Hypothalamus (tissue), 51 donors: ENCODE measurements at places on chromosomes 16 and 17.

- no peak for DNase-seq
Observed at GRCh38 chr17:9991796-9992195, 86.7 kb upstream of the RCVRN start.

DNA sequence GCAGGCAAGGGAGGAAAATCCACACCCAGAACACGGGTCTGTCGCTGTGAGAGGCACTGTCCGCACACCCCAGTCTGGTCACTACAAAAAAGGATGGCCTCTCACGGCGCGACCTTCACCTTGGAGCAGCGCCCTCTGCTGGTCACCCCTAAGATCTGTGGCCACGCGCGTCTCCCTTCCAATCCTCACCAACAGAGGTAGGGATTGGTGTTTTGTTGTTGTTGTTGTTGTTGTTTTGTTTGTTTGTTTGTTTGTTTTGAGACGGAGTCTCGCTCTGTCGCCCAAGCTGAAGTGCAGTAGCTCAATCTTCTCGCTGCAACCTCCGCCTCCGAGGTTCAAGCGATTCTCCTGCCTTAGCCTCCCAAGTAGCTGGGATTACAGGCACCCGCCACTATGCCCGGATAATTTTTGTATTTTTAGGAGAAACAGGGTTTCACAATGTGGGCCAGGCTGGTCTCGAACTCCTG lies 15.0 kb upstream of the C17orf58 start:
- peak; percentile 3 for DNase-seq

DNA sequence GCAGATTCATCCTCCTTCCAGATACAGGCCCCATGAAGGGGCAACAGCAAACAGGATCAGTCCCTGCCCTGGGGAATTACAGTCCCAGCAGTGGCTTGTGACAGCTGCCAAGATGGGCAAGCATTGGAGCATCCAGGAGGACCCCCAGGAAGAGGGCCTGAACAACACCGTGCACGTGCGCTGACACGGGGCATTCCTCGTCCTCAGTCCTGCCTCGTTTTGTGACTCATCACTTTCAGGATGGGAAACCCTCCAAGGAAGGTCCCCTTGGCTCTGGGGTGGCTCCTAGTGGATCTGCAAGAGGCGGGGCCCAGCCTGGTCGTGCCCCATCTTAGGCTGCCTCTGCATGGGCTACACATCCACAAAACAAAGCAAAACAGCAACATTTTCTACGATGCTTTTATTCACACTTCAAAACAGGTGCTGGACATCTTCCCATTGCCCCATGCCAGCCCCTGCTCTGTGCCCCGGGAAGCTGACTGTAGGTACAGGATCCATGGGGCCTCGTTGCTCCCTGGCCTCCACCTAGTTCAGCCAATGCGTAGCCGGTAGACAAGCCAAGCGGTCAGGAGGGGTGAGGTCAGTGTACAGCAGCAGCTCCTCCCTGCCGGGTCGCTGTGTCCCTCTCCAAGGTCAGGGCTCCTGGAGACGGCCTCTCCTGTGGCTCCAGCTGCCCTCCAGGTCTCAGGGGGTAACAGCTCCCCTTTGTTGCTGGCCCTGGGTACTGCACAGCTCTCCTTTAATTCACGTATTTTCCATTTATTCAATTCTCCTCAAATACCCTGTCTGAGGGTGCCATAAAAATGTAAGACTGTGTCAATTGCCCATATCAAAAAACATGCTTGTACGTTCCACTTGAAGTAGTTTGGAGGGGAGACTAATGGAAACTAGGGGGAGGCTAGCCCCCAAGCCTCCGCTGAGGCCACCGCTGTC lies 32.2 kb downstream of the ACTG1 start:
- DNase-seq = no peak

DNA sequence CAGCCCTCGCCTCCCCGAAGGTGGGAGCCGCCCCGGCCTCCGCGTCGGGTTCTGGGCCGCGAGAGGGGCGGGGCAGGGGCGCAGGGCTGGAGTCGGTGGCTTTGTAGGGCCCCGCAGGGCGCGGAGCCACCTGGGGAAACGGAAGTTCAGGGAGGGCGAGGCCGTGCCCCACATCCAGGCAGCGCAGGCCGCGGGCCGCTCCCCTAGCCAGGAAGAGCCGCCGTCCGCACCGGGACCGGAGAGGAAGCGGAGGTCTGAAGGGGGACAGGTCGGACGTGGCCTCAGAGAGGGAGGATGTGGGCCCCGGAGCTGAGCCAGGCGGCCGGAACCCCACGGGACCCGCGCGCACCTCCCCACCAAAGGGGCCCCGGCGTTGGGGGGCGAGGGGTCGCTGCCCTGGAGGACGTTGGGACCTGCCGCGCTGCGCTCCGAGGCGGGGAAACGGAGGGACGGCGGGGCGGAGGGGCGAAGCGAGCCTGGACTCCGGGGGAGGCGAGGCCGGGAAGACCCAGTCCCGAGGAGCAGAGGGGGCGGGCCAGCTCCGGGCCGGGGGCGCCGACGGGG lies 482 bp upstream of the SLC16A3 start:
- DNase-seq = no peak

DNA sequence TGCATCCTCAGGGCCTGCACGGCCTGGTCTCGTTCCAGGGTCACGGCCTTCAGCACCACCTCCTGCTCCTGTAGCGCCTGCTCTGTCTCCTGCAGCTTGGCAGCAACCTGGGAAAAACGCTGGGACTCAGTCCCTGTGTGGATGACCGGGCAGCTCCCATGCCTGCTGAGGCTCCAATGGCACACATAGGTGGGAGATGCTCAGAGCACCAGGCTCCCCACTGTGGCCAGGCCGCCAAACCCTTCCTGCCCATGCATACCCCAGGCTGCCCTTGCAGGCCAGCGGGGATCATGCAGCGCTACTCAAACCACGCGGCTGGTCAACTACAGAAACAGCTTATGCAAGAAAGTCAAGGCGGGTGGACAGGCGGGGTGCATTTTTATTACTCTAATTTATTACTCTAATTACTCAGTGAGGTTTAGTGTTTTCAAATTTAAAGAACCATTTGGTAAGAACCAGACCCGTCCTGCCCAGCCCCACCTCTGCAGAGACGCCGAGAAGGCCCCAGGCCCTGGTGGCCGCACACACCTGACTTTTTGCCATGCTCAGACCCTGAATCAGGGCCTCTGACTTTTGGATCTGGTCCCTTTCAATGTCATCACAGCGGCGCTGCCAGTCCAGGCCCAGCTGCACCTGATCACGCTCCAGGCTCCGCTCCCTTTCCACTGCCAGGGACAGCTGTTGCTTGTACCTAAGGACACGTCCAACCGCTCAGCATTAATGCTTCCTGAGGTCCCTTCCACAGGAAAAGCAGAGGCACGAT lies 34.0 kb downstream of the CCDC57 start:
- DNase-seq = no peak

DNA sequence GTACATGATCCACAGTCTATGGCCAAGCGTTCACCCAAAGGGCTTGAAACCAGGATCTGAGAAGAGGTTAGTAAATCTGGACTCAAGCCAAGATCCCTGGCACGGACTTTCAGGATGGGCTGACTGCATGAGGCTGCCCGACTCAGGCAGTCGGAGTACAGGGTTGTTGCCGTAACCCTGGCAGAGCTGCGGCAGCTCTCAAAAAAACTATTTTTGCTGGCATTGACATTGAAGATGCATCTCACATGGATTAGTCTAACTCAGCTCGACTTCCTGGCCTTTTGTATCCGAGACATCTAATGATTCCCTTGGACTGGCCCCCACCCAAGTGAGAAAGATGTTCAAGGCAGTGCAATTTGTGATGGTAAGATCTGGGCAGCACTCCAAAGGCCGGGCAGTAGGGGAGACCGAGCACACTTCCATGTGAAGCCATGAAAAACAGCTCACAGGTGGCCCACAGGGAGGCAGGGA lies 6.2 kb downstream of the SLC47A1 start:
- no peak for DNase-seq

- no peak for DNase-seq
Observed at GRCh38 chr17:54950116-54950515, 18.3 kb downstream of the COX11 start.

- DNase-seq = no peak
Observed at GRCh38 chr17:28298449-28298848, 20.6 kb upstream of the TMEM97 start.

- no peak for DNase-seq
Observed at GRCh38 chr17:79164408-79164807, 89.8 kb downstream of the ENGASE start.

DNA sequence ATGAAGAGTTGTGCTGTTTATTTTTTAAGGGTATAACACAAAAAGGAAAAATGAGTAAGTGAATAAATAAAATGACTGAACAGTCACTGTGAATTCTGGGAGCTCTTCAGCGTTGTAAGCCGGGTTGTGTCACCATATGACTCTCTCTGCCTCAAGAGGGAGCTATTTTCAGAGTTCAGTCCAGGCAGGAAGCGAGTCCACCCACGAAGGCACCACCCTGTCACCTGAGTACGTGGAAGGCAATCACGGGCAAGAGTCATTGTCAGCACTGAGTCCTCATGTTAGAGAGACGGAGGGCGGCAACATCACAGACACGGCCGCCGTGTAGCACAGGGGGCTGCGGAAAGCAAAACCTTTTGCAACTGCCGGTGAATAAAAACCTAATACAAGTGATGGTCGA lies 227.6 kb downstream of the UTP18 start:
- no peak for DNase-seq

- DNase-seq = peak; percentile 94
Observed at GRCh38 chr16:30557957-30558788, at the start of gene ZNF764. Gene ZNF764, minus strand, starts transcription at chr16:30558374. Its CDS starts 192 bp downstream, at chr16:30558182.

- no peak for DNase-seq
Observed at GRCh38 chr17:280901-281300, 71.7 kb downstream of the RPH3AL start.

DNA sequence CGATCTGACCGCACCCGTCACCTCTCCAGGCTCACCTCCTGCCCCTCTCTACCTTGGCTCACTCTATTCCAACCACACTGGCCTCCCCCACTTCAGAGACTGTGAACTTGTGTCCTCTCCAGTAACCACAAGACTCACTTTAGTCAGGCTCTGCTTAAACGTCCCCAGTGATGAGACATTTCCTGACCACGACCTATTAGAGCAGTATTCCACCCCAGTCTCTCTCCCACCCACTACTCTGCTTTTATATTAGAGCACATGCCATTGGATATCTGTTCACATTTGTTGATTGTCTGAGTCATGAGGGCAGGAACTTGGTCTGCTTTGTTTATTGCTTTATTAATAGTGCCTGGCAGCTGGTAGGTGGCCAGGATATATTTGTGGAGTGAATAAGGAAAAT lies 20.1 kb downstream of the COX11 start:
- DNase-seq = no peak
